ENCODE measurements at places on chromosomes 11 and 22.

- no peak for DNase-seq
These were observed 311.3 kb downstream of the C11orf87 start for GRCh38 chr11:109733245-109733644.

DNA sequence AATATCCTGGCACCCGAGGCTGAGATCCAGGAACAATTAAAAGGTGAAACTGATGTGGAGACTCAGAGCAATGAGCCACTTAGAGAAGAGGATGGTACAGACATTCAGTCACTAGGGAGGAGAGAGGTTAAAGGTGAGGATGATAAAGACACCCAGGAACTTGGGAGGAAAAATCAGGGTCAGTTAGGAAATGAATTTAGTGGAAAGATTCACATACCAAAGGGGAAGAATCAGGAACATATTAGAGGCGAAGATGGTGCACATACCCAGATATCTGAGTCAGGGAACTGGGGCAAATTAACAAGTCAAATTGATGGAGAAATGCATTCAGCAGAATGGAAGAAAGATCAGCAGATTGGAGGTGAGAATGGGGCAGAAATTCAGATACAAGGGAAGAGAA, 4.1 kb upstream of the MEI1 start:
- no peak for DNase-seq

DNA sequence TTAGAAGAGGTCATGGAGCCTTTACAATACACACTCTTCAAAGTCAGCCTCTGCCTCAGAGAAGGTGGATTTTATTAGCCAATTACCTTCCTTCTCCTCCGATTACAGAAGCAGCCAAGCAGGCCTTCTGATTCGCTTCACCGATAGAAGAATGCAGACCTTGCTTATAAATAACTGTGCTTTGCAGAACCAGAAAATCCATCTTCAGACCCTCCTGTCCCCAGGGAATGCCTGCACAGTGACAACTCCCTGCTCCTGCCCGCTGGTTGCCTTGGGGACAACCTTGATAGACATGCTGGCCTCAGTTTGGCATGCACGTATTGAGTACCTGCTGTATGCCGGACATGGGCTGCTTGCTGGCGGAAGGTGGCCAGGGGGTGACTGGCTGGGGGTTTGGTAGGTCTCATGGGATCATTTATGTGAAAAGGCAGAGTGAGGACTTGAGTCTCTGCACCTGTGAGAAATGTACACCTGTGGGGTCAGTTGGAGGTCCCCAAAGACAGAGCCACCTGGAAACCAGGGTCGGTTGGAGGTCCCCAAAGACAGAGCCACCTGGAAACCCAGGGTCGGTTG, 1238.7 kb downstream of the BRD1 start:
- no peak for DNase-seq

DNA sequence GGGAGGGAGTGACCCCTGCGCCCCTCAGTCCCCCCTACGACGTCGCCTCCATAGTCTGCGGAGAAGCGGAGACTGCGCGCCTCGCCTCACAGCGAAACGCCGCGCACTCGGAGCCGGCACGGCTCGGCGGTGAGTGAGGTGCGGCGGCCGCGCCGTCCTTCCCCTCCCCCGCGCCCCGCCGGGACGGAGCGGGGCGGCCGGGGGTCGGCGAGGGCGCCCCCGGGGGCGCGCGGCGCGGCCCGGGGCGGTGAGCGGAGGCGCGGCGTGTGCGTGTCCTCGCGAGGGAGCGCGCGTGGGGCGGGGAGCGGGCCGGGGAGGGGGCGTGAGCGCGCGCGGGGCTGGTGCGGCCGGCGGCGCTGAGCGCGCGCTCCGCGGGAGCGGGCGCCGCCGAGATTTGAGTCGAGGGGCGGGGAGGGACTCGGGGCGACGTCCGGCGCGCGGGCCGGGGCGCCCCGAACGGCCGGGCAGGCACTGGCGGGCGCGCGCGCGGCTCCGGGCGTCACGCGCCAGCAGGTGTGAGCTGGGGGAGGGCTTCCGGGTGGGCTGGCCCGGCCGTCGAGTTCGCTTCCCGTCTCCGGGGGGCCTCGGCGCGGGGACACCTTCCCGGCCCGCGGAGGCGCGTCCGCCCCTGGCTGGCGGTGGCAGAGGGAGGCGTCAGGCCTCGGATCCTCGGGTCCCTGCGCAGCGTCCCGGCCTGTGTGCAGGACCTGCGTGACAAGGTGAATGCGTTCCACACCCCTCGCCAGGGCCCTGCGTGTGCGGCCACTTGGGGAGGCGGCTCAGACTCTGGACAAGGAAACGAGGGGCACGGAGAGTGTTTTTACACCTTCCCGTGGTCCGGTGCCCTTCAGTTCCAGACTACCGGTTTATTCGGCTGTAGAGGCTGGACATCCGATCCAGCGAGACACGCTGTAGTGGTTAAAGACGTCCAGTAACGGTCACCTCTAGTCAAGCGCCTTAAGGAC, 50.4 kb downstream of the FAM83F start:
- DNase-seq, result peak; percentile 80

- no peak for DNase-seq
These were observed 403.5 kb upstream of the LUZP2 start for GRCh38 chr11:24093375-24093774.

DNA sequence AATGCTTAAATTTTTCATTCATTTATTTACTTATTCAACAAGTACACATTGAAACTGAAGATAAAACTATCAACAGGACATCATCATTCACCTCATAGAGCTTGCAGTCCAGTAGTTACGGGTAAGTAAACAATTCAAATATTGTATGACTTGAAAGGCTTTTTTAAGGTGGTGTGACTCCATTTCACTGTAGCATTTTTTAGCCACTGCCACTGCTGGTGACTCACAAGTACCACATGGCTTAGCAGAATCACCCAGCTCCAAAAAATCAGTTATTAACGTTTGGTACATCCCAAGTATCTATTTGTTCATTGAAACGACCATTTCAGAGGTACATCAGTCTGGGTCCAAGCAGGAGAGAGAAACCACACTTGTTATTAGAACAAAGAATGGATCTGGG, 427.9 kb upstream of the DDI1 start:
- no peak for DNase-seq

DNA sequence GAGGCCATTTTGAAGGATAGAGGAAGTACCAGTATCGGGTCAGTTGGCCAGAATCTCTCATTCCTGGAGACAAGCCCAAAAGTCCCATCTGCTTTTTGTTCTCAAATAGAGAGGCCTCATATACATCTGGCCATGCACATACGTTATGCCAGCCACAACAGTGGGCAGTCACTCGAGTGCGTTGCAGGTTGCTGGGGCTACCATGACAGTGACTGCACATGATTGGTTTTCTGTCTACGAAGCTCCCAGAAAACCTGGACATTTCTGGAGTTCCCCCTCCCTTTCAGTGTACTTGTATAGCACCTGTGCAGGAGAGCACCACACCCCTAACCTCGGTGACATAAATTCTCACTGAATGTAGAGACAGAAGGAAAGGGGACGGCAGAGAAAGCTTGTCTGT, 62.1 kb downstream of the C22orf31 start:
- no peak for DNase-seq

DNA sequence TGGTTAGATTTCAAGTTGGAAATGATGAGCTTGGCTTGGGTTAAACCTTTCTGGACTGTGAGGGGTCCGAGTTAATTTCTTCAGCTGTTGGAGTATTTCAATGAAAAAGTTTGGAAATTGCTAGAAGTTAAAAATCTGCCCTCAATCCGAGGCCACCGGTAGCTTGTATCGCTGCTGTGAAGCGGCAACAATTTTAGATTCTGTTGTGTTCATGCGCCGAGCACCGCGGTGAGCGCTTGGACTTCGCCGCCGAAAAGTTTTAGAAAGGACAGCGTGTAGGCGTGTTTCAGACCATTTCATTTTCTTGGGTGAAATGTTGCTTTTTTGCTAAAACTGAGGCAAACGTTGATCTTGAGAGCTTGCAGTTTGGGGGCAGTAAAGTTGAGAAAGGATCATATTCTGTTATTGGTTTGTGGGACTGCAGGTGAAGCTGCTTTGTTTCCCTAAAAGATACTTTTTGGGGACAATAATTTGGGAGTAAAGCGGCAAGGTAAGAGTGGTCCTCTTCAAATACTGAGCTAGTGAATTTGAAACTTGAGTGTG, 928 bp downstream of the FBXO7 start:
- DNase-seq, result peak; percentile 21

GRCh38 chr22:35430897-35431322, 31.0 kb downstream of the MCM5 start:
- DNase-seq, result peak; percentile 73

DNA sequence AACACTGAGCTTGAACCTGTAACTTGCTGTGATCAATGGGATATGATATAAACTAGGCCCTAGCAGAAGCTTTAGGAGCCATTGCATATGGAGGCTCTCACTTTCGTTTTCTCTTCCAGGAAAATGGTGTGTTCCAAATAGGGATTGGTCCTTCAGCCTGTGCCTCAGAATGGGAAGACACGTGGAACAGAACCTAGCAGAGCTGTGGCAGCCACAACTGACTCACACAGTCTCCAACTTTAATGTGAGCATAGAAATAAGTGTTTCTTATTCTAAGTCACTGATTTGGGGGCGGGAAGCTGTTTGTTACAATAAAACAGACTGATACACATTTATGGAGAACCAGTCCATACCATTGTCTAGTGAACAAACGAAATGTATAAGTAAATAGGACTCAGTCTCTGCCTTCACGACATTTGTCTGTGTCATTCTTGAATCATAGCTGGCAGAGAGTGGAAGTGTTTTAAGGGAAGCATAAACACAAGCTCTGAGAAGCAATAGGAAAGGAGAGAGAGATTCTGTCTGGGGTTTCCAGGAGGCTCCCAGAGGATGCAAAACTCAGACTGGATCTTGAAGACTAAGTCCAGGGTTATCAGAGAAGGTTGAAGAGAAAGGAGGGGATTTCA, 97.3 kb downstream of the GALNT18 start:
- DNase-seq, result no peak

DNA sequence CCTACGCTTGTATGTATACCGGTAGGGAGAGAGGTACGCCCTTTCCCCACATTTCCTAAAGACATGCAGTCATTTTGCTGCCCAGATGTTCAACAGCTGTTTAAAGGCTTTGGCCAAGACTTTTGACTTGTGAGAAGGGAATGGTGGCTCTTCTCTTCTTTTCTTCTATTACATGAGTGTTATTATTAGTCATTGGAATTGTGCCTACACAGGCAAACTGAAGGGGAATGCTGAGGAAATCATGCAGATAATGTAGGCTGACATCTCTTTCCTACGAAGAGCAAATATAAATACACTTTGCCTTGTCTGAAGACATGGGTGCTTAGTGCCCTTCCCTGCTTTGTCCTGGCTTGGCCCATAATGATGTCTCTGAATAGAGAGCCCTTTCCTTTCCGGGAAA, 194.3 kb upstream of the NARS2 start:
- no peak for DNase-seq

GRCh38 chr11:37371346-37371970, 773.4 kb upstream of the RAG2 start:
- no peak for DNase-seq

DNA sequence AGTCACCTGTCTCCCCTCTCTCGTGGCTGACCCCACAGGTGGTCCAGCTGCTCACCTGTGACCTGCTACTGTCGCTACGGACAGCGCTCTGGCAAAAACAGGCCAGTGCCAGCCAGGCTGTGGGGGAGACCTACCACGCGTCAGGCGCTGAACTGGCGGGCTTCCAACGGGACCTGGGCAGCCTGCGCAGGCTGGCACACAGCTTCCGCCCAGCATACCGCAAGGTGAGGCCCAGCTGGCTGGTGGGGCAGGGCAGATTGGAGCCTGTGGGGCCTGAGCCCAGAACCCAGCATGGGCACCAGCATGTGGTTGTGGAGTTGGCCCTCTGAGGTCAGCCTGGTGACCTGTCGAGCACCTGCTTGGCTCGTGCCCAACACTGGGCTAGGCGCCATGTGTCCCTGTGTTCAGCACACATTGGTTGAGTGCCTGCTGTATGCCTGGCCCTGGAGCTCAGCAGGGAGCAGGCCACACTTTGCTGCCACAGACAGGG, 11.9 kb downstream of the SHISA8 start:
- no peak for DNase-seq

DNA sequence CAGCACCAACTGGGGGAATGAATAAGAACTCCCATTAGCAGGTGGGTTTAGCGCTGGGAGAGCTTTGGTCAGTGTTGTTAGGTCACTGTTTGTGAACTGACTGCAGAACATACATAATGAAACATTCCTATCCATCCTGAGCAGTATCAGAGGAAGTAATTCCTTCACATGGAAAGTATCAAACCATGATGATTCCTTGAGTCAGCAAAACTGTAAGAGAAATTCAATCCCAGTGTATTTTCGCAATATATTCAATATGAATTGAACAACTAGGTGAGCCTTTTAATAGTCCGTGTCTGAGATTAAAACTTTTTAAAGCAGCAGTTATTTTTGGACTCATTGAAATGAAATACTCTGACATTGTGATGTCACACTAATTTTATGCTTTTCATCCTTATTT, 42.9 kb upstream of the TTC36 start:
- DNase-seq, result no peak

GRCh38 chr11:66328031-66328301, 8.3 kb downstream of the RIN1 start:
- DNase-seq, result no peak

DNA sequence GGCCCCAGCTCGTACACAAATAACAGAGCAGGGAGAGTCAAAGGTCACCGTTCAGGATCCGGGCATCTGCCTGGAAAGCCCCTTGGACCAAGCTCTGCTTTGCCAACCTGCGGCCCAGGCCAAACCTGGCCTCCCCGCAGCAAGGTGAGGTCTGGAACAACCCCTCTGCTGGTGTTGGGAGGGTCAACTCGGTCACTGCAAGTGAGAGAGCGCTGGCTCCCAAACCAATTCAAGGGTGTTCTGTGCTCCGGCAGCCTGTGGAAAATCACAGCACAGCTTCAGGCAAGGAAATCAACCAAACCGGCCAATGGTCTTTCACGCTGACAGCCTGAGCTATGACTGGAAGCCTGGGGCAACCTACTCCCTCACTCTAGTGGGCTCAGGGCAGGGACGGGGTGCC, 63.4 kb downstream of the MYH9 start:
- DNase-seq, result no peak

DNA sequence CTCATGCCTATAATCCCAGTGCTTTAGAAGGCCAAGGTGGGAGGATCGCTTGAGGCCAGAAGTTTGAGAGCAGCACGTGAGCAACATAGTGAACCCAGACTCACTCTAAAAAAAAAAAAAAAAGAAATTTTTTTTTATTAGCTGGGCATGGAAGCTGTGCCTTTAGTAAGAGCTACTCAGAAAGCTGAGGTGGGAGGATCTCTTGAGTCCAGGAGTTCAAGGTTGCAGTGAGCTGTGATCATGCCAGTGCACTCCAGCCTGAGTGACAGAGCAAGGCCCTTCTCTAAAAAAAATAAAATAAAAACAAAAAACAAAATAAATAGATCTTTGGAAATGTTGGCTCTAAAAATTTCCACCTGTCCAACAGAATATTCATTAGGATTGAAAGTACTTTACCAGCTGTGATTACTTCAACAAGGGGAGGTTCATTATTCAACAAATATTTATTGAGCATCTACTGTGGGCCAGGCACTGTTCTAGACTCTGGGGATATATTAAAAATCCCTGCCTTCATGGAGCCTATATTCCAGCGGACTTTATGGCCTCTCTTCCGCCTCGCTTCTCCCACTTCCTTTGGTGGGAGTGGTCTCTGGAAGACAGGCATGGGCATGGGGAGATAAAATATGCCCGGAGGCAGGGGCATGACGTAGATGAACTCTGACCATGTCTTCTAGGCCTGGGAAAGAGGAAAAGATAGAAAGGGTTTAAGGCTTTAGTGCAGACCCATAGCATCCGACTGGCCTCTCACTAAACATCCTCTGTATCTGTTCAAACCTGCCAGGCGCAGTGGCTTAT, 47.9 kb downstream of the AHNAK start:
- DNase-seq, result no peak

GRCh38 chr22:45335021-45335818, 25.5 kb downstream of the FAM118A start:
- no peak for DNase-seq
